ENCODE measurements at places on chromosomes 2 and 18.
A peak's percentile ranks its signal among the peaks of the same experiment; 100 is the strongest.

DNA sequence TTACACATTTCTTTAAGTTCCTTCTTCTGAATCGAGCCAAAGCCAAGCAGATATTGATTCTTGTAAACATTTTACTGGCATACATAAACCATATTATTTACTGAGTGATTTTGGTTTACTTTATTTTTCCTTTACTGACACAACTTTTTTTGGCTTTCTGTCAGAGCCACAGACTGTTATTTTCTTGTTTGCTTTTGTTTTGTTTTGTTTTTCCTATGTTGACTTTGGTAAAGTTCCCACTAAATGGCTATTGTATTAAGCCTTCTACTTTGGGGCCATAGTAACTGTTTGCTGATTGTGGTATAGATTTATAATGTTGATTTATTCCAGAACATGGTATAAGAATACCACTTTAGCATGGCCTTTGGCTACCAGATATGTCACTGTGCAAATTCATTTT, 419.4 kb downstream of the DCDC2C start:
- no peak for DNase-seq

- DNase-seq = peak; percentile 41
These were observed 13.2 kb downstream of the TXNDC2 start for GRCh38 chr18:9898792-9899549.

GRCh38 chr2:233189025-233189424, 62.4 kb upstream of the ATG16L1 start:
- no peak for DNase-seq

- DNase-seq = peak; percentile 3
These were observed 22.1 kb downstream of the KIF1A start for GRCh38 chr2:240797914-240798313.

- DNase-seq = no peak
These were observed 203.1 kb downstream of the SMAD2 start for GRCh38 chr18:47727409-47727808.

DNA sequence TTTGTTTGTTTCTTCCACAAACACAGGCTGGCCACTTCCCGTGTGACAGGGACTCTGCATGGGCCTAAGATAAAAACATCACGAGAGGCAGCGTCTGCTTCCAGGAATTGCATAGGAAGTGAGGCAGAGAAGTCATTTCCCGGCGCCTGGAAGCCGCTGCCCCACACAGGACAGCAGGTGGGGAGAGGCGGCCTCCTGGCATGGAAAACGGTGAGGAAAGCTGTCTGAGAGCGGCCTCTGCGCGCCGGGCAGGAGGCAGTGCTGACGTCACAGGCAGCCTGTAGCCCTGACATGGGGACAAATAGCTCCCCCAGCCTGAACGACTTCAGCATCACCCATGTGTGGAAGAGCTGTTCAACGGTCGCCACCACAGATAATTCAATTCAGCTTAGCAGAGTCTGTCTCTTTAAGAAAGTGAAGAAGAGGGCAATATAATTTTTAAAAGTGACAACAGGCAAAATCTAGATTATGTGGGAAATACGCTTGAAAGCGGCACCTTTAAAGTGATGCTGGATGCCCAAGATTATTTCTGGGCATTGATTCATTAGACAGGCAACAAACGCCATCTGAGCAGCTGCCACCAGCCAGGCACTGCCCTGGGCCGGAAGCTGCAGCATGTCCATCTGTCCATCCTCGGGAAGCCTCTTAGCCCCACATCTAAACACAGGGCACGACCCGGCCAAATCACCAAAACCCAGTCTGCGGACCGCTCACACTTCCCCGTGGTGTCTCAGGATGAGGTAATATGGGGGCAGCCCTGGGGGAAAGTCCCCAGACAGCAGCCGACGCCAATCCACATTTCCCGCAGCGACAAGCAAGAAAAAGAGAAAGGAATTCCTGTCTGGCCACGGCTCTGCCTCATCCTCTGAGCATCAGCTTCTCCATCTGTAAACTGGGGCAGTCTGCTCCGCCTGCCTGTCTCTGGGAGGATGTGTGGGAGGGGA, 138.9 kb downstream of the PXDN start:
- DNase-seq = no peak

- DNase-seq = no peak
These were observed 283.2 kb downstream of the CYRIA start for GRCh38 chr2:16382451-16382850.

- DNase-seq = no peak
These were observed 370.9 kb upstream of the ZEB2 start for GRCh38 chr2:144890828-144891227.

DNA sequence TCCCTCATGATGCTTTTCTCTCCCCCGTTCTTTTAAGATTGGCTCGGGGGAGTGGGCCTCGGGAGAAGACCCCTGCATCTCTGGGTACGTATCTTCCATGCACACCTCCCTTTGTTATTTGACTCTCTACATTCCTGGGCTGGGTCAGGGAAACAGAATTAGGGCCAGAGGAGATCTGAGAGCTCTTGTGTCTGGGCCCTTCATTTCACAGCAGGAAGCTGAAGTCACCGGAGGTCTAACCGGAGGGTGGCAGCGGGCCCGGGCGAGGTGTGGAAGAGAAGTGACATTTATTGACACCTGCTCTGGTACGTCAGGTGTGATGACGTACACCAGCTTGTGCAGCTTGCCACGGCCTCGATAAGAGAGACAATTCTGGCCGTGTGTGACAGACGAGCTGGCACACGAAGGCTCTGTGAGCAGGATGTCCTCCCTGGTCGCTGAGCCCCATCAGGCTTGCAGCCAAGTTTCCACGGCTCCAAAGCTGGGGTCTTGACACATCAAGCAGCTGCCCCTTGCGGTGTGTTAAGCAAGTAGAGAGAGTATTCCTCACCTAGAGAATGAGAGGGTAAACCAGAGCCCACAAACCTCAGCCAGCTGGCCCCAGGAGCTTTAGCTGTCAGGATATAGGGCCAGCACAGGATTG, 30.4 kb downstream of the TOGARAM2 start:
- no peak for DNase-seq

DNA sequence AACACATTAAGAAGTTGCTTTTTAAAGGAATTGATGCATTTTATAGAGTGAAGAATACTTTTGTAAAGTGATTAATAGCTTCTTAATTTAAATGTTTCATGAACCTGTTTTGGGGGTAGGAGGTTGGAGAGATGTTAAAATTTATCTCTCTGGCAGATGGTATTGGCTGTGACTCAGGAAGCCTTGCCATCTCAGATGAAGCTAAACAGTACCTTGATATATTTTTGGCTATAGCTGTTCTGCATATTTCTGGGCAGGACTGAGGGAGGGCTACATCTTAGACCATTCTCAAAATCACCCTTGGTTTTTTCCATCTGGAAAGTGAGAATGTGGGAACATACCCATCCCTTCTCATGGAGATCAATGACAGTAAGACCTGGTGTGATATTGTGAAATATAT, 13.4 kb downstream of the CAPN14 start:
- DNase-seq = no peak

- no peak for DNase-seq
These were observed 152.4 kb downstream of the DYSF start for GRCh38 chr2:71605781-71606241.

- no peak for DNase-seq
These were observed 172.2 kb downstream of the GLI2 start for GRCh38 chr2:120907822-120908221.

DNA sequence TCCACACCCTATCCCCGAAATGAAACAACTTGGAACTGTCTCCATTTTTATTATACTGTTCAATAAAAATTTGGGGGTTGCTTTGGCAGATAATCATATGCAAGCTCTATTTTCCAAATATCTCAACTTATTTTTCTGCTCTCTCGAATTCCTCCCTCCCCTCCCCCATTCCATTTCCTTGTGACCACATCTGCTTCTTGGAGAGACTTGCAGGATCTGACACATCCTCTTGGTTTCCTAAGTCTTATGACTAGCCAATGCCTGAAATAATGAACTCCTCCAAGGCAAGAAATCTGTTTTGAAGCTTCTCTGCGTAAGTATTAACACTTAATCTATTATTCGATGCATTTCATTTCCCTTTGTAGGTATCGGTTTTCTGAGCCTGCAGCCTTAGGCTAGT, 16.1 kb downstream of the TGIF1 start:
- no peak for DNase-seq

DNA sequence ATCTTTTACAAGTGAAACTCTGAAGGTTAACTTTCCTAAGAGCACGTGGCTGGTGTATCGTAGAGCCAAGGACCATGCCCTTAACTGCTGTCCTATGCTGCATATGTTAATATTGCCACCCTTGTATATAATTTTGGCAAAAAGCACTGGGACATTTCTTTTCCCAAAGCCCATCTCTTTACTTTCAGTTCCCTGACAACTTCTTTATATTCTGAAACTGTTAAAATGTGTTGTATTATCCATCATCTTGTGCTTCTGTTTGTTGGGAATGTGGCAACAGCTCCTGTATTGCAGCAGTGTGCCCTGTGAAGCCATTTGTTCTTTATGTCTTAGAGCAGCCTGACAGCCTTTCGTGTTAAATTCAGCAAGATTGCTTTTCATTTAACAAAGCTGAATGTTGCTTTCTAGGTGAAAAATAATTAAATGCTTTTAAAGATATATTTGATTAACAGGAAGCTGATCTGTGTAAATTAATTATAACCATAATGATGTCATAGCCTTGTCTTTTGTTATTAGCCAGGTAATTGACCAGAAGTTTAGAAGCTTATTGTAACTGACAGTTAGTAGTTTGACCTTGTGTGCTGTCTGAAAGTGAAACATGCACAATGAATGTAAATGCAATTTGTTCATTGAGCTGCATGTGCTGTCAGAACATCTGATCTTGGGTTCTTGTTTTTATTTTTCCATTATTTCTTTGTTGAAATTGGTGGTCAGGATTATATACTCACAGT, 9.7 kb downstream of the RHBDD1 start:
- DNase-seq = no peak

DNA sequence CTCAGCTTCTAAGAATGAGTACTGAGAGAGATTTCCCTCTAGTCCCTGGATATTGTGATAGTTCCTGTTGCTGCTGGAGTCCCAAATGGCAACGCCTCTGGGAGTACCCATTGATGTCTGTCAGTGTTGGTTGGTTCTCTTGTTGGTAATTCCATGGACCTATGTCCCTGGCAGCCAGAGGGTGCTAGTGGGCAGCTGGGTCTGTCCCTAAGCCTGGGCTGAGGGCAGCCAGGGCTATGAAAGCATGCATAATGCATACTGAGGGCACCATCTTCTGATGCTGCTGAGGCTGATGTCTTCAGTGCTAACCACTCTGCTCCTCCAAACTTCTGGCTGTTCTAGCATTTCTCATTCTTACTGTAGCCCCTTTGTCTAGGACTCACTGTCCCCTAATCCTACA, 35.9 kb downstream of the NABP1 start:
- DNase-seq = no peak
